ENCODE measurements at places on chromosomes 16 and 17. TPM values are rescaled to one million over a fixed set of nuclear protein-coding genes. Genes with fewer than 3 reads are reported as not detected.

The NPIPB8 gene
- not detected for total RNA-seq

The POLR3E gene
- total RNA-seq: 20.3 TPM

The C1QTNF8 gene
- total RNA-seq: not detected

The KCNAB3 gene
- 0.26 TPM for total RNA-seq

The TBX6 gene
- 0.16 TPM for total RNA-seq

The SLC13A2 gene
- total RNA-seq: not detected

The CEP95 gene
- 25.7 TPM for total RNA-seq

The SLC38A8 gene
- not detected for total RNA-seq

The SLFN12L gene
- 0.16 TPM for total RNA-seq

The ASGR1 gene
- total RNA-seq: 1.6 TPM

The CD68 gene
- total RNA-seq: 21.0 TPM

The EFCAB13 gene
- total RNA-seq: 5.8 TPM

The EVPL gene
- 0.16 TPM for total RNA-seq

The KATNIP gene
- 18.8 TPM for total RNA-seq

The PLLP gene
- 0.16 TPM for total RNA-seq

The ZNF821 gene
- total RNA-seq: 5.8 TPM

The GP1BA gene
- total RNA-seq: not detected

The EPOP gene
- total RNA-seq: 0.09 TPM

The MYH1 gene
- not detected for total RNA-seq

The CMTM1 gene
- total RNA-seq: 1.5 TPM

The ITGB3 gene
- 4.7 TPM for total RNA-seq

The CUEDC1 gene
- total RNA-seq: 10.2 TPM

The PTX4 gene
- total RNA-seq: not detected

The C17orf78 gene
- not detected for total RNA-seq

The TNFRSF13B gene
- not detected for total RNA-seq

The EPX gene
- total RNA-seq: not detected

The WFIKKN1 gene
- 0.09 TPM for total RNA-seq

The RASD1 gene
- 0.79 TPM for total RNA-seq

The UTS2R gene
- total RNA-seq: not detected

The HOXB1 gene
- total RNA-seq: not detected

The WFIKKN2 gene
- total RNA-seq: 0.16 TPM

The C16orf90 gene
- not detected for total RNA-seq

The SGCA gene
- total RNA-seq: 0.47 TPM

The TNP2 gene
- total RNA-seq: not detected

The CFAP97D1 gene
- not detected for total RNA-seq

The DRC7 gene
- 0.32 TPM for total RNA-seq

The PRAC2 gene
- total RNA-seq: not detected

The ANKRD40CL gene
- total RNA-seq: not detected

The KRTAP2-3 gene
- not detected for total RNA-seq

The CX3CL1 gene
- total RNA-seq: under 0.01 TPM

The HAS3 gene
- total RNA-seq: 0.69 TPM

The NOB1 gene
- total RNA-seq: 25.7 TPM

The KCNJ18 gene
- not detected for total RNA-seq

The KCNH6 gene
- total RNA-seq: not detected

The ZFHX3 gene
- 4.7 TPM for total RNA-seq

The MYLK3 gene
- 0.34 TPM for total RNA-seq

Measured in bronchial smooth muscle cell (primary cell).